ENCODE measurements at places on chromosomes 1 and 21.

DNA sequence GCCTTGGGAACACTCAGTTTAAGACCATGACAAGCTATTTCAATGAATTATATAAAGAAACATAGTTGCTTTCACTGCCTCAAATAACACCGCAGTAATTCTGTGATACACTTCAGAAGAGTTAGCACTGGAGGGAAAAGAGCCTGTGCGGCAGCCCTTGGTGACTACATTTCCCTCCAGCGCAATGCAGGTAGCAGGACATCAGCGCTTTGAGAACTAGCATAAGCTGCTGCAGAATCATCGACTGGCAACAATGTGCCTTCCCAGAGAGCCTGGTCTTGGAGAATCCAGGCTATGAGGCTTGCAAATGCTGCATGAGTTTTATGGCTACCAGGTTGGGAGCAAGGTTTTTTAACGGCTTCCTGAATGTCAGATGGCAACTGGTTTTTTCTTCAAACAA, 7.5 kb downstream of the NRIP1 start:
- no peak for DNase-seq

- DNase-seq: no peak
Measured at GRCh38 chr1:197660389-197660788, 114.9 kb downstream of the DENND1B start.

DNA sequence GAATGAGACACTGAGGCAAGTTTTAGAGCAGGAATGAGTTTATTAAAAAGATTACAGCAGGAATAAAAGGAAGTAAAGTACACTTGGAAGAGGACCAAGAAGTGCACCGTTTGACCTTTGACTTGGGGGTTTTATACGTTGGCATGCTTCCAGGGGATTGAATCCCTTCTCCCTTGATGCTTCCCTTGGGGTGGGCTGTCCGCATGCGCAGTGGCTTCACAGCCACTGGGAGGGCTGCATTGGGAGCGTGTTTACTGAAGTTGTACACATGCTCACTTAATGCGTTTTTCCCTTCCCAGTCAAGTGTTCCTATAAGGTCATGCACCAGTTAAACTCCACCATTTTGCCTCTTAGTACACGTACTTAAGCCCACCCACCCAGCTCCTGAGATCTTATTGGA, 72.4 kb upstream of the MARK1 start:
- DNase-seq: no peak

GRCh38 chr1:92538413-92539061, 51.8 kb upstream of the GFI1 start:
- DNase-seq: no peak

GRCh38 chr1:3930301-3931006, 30.4 kb upstream of the C1orf174 start:
- no peak for DNase-seq

- no peak for DNase-seq
Measured at GRCh38 chr1:56137521-56138505, 441.6 kb downstream of the PLPP3 start.

DNA sequence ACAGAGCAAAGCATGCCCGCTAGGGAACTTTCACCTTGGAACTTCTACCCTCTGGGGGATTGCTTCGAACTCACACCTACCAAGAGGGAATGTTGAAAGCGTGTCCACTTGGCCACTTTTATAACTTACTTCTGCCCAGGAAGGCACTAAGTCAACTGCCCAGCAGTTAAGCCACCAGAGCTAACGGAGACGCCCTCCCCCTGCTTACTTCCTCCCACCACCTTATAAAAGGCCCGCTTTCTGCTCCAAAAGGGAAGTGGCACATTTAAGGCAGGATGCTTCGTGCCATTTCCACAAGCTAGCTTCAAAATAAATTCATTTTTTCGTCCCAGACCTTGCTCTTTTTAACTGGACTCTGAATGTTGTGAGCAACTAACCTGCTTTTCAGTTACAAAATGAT, 3.2 kb upstream of the AK2 start:
- no peak for DNase-seq

- DNase-seq: no peak
Measured at GRCh38 chr1:159473335-159473734, 33.8 kb downstream of the OR10J1 start.

Data from stimulated activated CD8-positive, alpha-beta memory T cell treated with anti-CD3 and anti-CD28 coated beads, Interleukin-4, amount 100 ng/mL, for 1 hour (primary cell).